Anterior cingulate cortex (tissue), 58 donors: ENCODE measurements at places on chromosomes 2 and 18.

DNA sequence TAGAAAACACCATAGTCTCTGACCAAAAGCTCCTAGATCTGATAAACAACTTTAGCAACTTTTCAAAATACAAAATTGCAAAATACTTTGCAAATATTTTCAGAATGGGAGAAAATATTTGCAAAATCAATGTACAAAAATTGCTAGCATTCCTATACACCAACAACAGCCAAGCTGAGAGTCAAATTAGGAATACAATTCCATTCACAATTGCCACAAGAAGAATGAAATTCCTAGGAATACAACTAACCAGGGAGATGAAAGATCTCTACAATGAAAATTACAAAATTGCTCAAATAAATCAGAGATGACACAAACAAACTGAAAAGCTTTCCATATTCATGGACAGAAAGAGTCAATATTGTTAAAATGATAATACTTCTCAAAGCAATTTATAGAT is 327.0 kb upstream of the ZC3H15 start:
- DNase-seq, result no peak

- DNase-seq, result no peak
Measured at GRCh38 chr2:137348301-137348700, 583.0 kb downstream of the THSD7B start.

DNA sequence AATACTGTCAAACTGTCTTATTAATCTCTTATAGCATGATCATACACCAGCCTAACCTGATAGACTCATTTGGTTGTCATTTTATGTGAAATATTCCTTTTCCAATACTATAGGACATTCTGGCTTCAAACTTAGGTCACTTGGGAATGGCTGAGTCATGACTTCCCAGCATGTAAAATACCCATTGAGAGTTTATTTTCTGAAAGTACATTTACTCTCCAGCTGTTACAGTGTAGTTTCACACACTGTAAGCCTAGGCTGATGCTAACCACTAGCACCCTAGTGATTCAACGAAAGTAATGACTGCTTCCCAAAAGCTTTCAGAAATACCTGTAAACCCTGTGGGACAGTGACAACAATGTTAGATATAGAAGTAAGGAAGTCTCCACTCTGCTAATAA is 93.8 kb downstream of the FIGN start:
- DNase-seq, result no peak

DNA sequence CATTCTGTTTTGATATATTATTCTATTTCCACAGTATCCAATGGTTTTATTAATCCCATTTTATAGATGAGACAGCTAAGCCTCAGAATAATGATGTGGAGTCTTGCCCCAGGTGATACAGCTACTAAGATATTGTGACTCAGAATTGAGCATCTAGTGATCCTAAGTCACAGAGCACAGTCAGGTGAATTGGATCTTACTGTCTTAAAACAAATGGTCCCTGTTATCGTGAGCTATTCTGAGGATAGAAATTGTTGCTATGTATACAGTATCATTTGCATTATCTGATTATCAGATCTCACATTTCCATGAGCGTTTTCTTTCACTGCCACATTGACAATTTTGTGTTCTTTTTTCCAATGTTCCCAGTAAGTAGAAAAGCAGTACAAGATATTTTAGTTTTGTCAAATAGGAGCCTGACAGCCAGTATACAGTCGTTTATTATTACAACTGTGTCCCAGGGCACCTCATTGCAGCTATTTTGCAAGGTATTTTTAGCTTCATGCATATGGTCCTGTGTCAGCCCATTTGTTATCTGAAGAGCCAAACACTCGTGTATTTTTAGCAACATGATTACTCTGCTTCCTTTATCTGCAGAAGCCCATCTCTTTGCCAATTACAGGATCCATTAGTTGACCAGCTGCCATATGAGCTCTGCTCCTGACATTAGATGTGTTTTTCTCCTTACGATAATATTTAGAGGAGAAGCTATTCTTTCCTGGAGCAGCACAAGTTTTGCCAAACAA is 25.1 kb upstream of the SGPP2 start:
- no peak for DNase-seq

GRCh38 chr2:218961651-218962570 is 2.4 kb downstream of the CDK5R2 start:
- no peak for DNase-seq

DNA sequence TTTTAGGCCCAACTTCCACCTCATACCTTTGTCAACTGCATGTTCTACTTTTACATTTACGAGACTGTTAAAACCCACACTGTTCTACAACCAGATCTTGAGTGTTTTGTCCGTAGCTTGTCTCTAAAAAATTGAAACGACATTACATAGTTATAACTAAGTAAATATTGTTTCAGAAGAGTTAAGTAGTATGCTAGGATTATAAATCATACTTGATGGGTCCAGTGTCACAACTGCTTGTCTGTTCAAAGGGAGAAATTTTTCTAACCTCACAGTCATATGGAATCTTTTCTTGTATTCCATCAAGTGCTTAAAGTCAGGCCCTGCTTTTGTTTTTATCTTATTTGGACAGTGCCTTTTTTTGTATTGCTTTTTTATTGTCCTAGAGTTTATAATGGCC is 4.3 kb downstream of the GMCL1 start:
- no peak for DNase-seq

GRCh38 chr2:236633775-236634560 is 64.3 kb downstream of the ACKR3 start:
- DNase-seq, result no peak

- DNase-seq, result no peak
Measured at GRCh38 chr2:175984846-175985245, 17.2 kb downstream of the LNPK start.

- DNase-seq, result no peak
Measured at GRCh38 chr2:157470321-157470720, 26.4 kb upstream of the CYTIP start.

GRCh38 chr2:235563056-235563910 is 69.4 kb downstream of the AGAP1 start:
- DNase-seq, result no peak

GRCh38 chr2:85129861-85130260 is 3.3 kb upstream of the TCF7L1 start:
- no peak for DNase-seq

DNA sequence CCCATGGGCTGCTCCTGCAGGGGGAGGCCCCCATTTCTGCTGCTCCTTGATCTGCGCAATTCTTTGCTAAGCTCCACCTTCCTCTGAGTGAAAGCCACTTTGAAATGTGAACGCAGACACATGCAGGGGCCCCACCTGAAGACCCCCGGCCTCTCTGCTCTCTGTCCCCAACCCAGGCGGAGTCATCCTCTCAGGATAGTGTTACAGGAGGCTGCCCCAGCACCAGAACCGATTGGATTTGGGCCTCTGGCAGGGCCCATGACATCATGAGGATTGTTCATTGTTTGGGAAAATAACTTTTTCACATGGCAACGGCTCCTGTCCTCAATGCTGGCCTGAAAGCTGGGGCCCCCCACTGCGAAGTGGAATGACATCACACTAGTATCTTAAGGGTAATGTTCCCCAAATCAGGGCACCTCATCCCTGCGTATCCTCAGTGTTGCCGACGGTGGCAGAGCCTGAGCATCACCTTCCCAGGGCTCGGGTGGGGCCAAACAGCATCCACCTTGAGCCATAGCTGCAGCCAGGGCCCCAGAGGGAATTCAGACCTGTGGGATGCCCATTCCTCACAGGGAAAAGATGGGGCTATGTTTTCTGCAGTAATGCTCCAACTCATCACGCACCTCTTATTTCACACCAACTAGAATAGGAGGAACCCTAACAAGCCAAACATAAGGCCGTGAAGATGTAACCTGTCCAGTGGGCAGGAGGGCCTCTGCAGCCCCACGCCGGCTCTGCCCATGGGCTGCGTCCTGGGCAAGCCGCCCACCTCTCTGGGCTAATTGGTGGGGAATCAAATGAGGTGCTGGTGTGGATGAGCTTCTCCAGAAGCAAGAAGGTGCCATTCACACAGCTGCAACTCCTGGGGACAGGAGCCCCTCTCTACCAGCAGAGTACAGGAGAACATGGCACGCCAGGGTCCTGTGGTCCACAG is 2.7 kb upstream of the ERFE start:
- no peak for DNase-seq

DNA sequence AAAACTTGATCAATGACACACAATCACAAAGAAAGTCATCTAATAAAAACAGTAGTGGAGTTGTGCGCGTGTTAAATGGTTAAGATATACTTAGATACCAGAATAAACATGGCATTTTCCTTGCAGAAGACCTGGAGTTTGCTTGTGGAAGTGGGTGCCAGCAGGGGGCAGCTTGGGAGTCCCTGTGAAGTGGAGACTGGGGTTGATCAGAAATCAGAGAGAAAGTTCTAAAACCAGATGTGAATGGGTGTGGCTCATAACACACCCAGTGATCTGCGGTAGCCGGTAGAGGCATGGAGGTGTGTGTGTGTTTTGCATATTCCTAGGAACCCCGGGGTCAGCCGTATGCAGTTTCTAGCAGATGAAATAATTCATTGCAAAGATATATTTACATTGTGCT is 300.1 kb upstream of the TRIB2 start:
- no peak for DNase-seq

GRCh38 chr2:151325581-151326095 is 31.8 kb upstream of the TNFAIP6 start:
- DNase-seq, result no peak

- no peak for DNase-seq
Measured at GRCh38 chr2:217055624-217056023, 195.8 kb upstream of the TNP1 start.

GRCh38 chr2:40364151-40364874 is 87.6 kb downstream of the SLC8A1 start:
- no peak for DNase-seq

DNA sequence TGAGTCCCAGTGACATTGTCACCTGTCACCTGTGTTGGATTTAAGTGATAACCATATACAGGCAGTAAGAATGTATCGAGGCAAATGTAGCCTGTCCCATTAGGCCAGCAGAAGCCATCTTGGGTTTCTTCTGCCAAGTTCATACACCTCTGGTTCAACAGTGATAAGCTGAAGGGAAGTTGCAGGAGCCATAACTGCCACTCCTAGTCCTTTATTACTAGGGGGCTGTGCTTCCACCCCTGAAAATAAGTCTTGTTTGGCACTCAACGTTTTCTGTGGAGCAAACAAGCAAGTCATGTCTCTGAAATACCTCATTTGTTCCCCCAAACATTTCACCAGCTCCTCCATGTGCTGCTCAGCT is 58.1 kb upstream of the ALPP start:
- DNase-seq, result no peak

GRCh38 chr2:186554850-186555671 is 34.8 kb upstream of the ITGAV start:
- no peak for DNase-seq

- no peak for DNase-seq
Measured at GRCh38 chr2:120659275-120659977, 76.2 kb upstream of the GLI2 start.

DNA sequence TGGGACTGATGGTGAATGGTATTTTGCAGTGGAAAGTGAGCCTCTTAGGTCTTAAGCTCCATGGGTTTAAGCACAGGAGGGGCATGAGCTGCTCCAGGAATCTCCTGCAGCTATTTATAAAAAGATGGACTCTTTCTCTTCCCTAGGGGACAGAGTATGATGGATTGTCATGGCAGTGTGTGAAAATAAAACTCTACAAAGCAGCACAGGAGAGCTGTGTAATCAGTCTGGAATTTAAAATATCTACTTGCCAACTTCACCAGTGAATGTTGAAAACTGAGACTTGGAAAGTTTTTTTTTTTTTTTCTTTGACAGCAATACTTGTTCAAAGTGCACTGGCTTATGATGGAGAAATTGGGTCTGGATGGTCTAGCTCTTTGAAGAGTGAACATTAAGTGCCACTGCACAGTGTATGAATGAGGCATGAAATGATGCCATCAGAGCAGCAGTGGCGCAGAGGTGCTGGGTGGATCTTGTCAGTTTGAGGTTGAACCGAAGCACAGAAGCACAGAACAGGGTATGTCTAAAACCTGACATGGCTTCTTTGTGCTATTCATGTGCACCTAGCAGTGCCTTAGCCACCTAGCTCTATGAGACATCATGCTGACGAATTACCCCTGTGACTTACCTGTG is 245.4 kb downstream of the PTPRM start:
- no peak for DNase-seq

GRCh38 chr2:118730405-118730804 is 117.0 kb downstream of the EN1 start:
- DNase-seq, result no peak

GRCh38 chr18:58856881-58857280 is 7.8 kb upstream of the ZNF532 start:
- DNase-seq, result no peak

DNA sequence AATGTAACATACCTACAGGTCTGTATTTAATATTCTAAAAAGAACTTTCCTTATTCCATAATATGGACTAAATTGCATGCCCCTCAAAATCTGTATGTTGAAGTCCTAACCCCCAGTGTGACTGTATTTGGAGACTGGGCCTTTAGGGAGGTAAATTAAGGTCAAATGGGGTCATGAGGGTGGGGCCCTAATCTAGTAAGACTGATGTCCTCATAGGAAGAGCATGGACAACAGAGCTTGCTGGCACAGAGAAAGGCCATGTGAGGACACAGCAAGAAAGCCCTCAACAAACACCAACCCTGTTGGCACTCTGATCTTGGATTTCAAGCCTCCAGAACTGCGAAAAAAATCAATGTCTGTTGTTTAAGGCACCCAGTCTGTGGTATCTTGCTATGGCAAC is 18.6 kb downstream of the SF3B1 start:
- no peak for DNase-seq

- no peak for DNase-seq
Measured at GRCh38 chr2:10180229-10180628, 57.7 kb downstream of the RRM2 start.

DNA sequence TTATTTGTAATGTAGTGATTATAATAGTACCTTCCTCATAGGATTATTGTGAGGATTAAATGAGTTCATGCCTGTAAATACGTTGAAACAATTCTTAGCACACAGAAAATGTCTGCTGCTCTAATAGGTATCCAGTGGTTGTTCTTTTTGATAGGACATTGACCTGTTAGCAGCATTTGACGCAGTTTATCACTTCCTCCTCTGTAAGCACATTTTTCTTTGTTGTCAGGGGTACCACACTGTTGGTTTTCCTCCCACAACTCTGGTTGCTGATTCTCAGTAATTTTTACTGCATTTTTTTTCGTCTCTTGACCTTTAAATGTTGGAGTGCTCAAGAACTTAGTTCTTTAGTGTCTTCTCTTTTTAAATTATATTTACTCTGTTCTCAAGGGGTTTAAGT is 15.4 kb downstream of the PPM1B start:
- DNase-seq, result no peak

DNA sequence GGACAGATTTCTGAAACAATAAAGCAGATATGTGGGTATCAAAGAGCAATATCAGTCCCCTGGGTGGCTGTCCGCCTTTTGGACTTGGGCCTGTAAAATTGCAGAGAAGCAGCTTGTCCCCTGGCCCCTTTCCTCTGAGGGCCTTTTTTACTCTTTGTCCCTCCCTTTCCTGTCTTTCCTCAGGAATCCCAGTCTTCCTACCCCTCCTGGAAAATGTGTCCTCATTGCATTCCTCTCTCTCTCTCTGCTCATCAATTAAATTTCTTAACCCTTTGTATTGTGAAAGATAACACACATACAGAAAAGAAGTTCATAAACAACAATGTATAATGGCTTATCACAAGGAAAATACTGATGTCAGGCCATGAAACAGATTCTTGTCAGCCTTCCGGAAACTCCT is 3.0 kb upstream of the GRB14 start:
- no peak for DNase-seq

- DNase-seq, result no peak
Measured at GRCh38 chr2:160353166-160353565, 140.4 kb downstream of the RBMS1 start.

GRCh38 chr18:44917216-44918141 is 236.8 kb downstream of the SETBP1 start:
- no peak for DNase-seq
